ENCODE measurements at places on chromosomes 3 and 15. TPM values are rescaled to one million over a fixed set of nuclear protein-coding genes. Genes with fewer than 3 reads are reported as not detected.

Gene ANKUB1
- total RNA-seq, result not detected

GRCh38 chr3:44179246-44179645, 62.4 kb upstream of the TOPAZ1 start:
- DNase-seq, result no peak

DNA sequence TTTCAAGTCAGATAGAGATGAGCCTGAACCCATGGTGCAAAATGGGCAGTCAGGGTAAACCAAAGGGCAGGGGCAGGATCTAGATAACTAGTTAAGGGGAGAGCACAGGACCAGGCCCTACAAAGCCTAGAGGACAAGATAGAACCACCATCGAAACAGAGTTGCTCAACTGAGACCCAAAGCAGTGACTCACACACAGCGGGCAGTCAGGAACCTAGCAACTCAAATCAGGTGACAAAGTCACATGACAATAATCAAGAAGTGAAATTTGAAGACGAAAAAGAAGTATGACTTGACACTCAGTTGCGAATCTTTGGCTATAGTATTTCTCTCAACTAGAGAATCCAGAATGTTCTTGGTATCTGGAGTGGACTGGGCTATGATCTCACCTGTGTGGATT, 136.0 kb upstream of the PTPRG start:
- DNase-seq, result peak; percentile 4

GRCh38 chr3:72031581-72031980, 246.6 kb upstream of the PROK2 start:
- DNase-seq, result peak; percentile 75

GRCh38 chr3:59545374-59545773, 495.5 kb upstream of the CFAP20DC start:
- DNase-seq, result peak; percentile 82

DNA sequence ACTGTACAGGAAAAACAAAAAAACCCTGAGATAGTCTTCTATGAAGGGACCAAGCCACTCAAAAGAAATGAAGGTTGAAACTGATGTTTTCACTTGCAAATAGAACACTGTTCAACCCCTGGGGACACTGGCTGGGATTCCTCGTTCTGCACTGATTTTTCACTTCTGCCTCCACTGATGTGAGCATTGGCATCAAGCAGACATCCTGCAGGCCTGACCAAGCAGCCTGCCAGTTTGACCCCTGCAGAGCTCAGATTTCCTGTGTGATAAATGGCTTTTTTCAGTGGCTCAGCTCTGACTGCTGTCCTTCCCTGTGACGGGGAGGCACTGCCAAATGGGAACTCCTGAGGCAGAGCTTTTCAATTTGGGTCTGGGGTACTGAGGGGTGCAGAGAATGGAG, 50.0 kb downstream of the RASGRP1 start:
- DNase-seq, result peak; percentile 37

Measured in M059J (cell line).